ENCODE measurements at places on chromosomes 2 and 18. TPM values are rescaled to one million over a fixed set of nuclear protein-coding genes. Genes with fewer than 3 reads are reported as not detected.

DNA sequence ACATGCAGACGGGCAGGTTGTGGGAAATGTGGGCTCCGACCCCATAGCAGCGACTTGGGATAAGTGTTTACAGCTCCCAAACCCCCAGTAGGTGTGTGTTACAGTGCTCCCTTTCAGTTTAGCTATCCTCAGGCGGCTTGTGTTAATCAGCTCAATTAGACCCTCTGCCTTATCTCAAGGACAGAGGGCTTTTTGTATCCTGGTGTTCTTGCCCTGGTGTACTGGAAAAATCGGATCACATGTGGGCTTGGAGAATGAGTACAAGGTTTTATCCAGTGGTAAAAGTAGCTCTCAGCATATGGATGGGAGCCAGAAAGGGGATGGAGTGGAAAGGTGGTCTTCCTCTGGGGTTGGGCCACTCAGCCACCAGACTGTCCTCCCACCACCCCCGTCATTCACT, 264.7 kb upstream of the SYT4 start:
- DNase-seq, result no peak

- no peak for DNase-seq
These were observed 81.4 kb upstream of the ID2 start for GRCh38 chr2:8600456-8600855.

- no peak for DNase-seq
These were observed 5.7 kb upstream of the SPATS2L start for GRCh38 chr2:200300638-200301314.

GRCh38 chr2:215672406-215672805, 236.5 kb upstream of the FN1 start:
- DNase-seq, result no peak

ANKRD30B gene
- total RNA-seq, result not detected

LCT gene
- 0.07 TPM for total RNA-seq

- DNase-seq, result no peak
These were observed 726 bp upstream of the CCDC88A start for GRCh38 chr2:55420439-55420725.

Data from uterus (tissue), 4 donors.